CD4-positive, alpha-beta T cell treated with Interleukin-17A for 1 hour (primary cell): ENCODE measurements at places on chromosomes 1 and 21.
A peak's percentile ranks its signal among the peaks of the same experiment; 100 is the strongest.

DNA sequence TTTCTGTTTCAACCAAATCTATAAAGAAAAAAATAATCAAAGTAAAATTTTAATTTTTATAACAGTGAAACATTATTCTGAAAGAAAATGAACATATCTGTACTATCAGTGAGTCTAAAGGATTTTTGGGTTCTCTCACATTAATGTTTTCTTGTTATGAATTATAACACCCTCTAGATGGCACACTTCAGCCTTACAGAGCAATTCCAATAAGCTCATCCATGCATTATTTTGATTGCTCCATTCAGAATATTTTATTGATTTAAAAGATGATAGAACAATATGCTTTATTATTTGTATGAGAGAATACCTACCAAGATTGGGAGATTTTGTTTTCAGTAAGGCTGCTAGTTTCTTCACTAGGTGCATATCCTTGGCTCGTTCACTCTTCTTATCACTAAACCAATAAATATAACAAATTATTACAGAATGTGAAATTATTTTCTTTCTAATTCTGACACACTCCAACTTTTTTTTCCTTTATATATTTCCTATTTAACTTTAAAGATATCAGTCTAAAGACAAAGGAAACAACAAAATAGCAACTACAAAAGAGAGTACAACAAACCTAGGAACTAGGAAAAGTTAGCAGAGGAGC lies 82.4 kb downstream of the RAB3GAP2 start:
- DNase-seq, result peak; percentile 19

DNA sequence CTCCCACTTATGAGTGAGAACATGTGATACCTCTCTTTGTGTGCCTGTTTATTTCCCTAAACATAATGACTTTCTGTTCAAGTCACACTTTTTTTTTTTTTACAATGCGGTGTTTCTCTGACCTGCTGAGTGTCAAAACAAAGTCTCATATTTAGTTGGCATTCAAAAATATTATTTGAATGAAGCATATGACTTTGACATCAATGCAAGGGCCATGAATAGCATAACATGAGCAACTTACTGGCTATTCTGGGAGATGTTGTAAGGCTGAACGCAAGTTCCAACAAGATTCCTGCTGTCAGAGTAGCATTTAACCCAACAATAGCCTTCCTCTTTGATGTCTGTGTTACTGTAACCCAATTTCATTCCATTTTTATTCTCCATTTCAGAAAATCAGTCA lies 2.0 kb upstream of the KRTAP19-1 start:
- DNase-seq, result no peak

DNA sequence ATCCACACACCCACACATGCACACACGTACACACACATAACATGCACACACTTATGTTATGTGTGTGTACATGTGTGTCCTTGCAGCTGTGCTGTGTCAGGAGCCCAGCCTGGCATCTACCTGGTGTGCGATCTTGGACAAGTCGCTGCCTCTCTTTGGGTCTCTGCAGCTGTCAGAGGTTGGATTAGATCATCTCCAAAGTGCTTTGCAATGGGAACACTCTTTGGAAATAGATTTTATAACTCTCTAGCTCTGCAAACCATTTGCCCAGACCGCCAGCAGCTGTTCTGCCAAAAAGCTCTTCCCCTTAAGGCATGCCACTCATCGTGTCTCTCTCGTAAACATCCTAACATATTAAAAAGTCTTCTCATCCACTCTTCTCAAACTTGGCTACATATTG lies 4.7 kb downstream of the PKP1 start:
- no peak for DNase-seq

GRCh38 chr1:3865606-3866160 lies 8.4 kb downstream of the DFFB start:
- no peak for DNase-seq
